Stimulated activated CD4-positive, alpha-beta T cell treated with anti-CD3 and anti-CD28 coated beads, Interleukin-1b, Interleukin-23, amount 100 ng/mL, for 1 hour (primary cell): ENCODE measurements at places on chromosomes 7 and 10.

DNA sequence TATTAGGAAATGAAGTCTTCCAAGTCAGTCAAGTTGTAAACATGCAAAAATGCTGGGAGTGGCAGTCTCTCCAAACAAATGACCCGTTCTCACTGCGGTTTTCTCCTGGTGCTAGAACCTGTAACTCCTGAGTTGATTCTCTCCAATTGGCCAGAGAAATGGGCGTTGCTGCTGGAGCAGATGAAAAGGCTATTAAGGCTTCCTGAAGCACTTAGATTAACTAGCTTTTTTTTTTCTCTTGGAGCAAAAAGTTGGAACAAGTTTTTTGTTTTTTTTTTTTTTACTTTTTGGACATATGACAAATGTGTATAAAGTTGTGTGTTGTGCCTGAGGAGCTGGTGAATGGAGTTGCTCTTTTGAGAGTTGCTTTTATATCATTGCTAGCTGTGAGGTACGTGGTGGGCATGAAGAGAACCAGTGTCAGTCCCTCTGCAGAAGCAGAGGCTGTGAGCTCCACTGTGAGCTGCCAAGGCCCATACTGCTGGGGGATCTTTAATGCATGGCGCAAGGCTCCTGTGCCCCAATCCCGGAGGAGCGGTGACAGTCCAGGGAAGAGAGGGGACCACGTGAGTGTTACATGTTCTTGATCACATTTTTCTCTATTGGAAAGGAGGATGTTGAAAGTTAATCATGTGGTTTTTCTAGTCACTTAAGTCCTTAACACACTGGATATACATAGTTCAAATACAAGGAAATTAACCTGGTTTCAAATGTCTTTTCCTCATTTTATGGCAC is 393.6 kb upstream of the GALNT17 start:
- DNase-seq, result no peak

DNA sequence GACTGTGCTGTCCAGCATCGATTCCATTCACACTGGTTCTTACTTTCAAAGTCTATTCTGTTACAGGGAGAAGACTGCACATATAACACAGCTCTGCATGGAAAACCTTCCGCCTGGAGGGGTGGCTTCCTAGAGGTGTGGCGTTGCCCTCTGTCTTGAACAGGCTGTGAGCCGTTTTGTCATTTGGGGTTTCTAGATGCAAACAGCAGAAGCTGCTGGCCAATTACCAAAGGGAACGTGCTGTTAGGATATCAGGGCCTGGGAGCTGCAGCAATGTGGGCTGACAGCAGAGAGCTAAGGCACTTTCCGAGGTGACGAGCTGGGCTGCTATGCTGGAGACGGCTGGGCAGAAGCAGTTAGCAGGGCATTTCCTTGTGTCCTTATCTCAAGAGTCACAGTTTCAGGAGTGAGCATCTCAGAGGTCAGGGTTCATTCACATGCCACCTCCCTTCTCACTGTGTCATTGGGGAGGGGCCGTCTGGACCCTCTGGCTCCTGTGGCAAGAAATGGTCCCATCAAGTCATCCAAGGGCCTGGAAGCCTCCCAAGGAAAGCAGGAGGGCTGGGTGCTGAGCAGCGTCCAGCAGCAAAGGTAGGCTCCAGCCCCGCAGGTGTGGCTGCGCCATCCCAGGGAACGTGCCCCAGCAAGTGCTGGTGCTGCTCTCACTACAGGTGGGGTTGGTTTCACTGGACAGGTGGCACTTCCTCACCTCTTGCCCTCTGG is 106.5 kb downstream of the WDR37 start:
- DNase-seq, result no peak

- no peak for DNase-seq
These were observed 44.2 kb downstream of the JAZF1 start for GRCh38 chr7:28136420-28136819.

GRCh38 chr10:24858288-24859270 is 93.8 kb downstream of the PRTFDC1 start:
- DNase-seq, result no peak

DNA sequence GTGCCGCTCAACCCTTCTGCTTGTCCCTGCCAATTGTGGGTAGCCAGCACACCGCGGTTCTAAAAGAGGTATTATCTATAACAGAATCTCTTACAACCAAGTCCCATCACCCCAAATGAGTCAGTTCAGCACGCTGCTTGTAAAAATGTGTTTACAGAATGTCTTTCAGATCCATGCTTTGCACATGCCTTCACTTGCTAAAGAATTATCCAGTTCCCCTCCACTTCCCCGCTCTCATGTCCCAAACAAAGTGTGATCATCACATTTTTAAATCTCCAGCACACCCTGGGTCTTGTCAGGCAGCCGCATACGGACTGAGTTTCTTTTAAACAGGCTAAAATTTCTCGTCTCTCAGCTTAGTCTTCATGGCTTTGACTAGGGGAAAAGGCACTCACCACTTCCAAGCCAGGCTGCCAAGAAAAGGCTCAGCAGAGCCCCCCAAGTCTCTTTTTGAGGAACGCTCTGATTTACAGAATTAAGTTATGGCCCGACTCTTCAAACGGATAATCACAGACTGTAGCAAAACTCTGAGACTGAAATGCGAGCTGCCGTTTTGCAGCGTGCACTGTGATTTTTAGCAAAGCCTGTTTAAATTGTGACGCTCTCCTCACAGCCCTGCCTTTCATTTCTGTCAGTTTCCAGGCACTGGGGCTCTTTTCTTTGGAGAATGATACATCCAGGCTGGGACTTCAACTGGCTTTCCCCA is 29.8 kb upstream of the FGFR2 start:
- no peak for DNase-seq

DNA sequence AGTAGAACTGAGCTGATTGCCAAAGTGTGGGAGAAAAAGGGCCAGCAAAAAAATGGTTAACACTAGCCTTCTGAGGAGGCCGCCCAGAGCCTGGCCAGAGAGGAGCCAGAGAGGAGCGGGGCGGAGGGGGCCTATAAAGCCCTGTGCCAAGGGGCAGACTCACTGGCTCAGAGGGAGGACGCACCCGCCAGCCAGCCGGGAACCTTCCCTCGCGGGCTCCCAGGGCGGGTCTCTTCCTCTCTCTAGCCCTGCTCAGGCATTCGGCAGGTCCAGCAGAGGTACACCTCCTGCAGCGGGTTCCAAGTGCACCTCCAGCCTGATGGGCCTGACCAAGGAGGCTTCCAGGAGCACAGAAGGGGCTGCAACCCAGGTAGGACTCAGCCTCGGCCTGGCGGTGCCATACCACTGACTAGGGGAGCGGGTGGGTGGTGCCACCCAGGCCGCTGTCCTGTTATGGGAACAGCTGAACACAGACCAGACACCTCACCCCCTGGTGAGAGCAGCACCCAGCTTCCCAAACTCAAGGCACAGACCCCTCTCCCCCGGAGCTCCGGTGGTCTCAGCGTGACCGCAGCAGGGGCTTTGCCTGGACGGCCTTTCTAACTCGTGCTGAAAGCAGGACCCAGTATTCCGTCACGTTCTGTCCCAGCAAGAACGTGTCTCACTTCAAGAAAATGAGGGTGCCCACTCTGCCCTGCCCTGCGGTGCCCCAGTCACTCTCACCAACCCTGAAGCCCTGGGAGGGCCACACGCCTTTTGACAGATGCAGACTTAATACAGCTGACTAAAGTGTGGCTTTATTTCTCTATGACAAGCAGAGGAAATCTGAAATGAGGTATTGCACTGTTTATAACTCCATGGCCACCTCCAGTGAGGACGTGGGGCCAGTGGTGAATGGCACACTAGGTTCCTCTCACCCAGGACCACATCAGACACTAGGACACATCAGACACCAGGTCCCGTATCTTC is at the start of gene GPER1:
TSS of gene GPER1 (plus strand) at position 162 of the 969 bp plus-strand sequence. CDS start 3,616 bp downstream, outside the sequence.
- DNase-seq, result no peak

DNA sequence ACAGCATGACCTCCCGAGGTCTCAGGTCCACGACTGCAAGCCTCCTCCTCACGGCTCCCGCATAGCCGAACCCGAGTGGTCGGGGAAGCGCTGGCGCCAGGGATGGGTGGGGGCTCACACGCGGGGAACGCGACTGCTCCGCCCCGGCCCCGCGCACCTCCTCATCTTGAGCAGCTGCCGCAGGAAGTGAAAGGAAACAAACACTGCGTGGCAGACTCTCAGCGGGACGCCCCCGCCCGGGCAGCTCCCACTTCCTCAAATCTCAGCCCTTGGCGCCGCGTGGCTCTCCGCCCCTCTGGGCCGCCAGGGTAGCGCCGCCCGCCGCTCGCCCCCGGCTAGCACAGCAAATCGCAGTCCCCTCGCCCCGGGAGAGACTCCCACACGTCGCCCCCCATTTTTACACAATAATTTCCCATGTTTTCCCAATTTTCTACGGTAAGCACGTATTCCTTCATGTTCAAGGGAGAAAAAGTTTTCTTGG is at the start of gene TMEM243:
TSS of gene TMEM243 (minus strand) at position 188 of the 481 bp plus-strand sequence. CDS start 229 bp downstream, outside the sequence.
- DNase-seq, result peak; percentile 53

GRCh38 chr10:4332764-4333458 is 493.1 kb upstream of the AKR1E2 start:
- no peak for DNase-seq
